ENCODE measurements at places on chromosomes 7 and 10.

DNA sequence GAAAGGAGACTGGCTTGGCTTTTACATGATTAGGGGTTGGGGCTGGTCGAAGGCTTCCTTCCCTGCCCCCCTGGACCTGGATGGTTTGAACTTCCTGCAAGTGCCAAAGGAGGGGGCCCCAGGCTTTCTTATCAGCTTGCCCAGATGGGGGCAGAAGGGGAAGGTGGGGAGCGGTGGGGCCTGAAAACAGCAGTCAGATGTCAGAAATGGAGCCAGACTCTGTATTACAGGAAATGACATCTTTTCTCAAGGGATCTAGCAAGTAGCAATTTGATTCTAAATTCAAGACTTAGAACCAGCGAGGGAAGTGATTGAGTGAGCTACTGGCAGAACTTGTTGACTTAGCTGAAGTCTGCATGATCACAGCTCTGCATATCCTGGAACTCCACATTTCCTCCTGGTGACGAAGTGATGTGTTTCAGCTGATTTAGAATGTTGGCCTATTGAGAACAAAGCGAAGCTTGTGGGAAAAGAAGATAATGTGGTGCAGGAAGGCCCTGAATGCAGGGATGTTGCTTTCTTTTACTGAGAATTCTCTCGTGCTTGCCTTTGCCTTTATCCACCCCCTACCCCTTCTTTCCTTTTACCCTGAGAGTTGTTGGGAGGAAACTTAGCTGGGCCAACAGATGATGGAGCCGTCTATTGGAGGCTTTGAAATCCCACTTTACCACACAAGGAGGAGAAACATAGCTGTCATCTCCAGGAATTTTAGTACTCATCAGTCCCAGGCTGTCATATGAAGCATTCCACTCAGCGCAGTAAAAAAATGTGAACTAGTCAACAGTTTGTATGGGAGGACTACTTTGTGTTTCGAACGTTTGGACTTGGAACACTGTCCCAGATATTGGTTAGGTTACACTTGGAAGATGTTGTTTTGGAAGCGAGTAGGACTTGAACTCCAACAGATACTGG lies 43.2 kb downstream of the CCNY start:
- peak; percentile 29 for DNase-seq

DNA sequence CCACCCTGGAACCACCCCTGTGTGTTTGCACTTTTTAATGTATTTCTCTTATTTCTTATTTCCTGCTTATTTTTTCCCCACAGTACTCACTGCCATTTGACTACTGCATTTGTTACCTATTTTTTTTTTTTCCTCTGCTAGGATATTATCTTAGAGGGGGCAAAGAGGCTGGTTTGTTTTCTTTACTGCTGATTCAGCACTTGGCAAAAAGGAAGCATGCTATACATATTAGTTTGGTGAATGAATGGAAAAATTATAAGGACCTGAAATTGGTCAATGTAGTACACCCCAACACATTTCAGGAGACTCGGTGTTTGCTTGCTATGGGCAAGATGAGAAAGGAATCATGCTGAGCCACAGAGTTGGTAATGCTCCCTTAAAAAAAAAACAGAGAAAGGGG lies 193.5 kb downstream of the SORCS3 start:
- DNase-seq: no peak

DNA sequence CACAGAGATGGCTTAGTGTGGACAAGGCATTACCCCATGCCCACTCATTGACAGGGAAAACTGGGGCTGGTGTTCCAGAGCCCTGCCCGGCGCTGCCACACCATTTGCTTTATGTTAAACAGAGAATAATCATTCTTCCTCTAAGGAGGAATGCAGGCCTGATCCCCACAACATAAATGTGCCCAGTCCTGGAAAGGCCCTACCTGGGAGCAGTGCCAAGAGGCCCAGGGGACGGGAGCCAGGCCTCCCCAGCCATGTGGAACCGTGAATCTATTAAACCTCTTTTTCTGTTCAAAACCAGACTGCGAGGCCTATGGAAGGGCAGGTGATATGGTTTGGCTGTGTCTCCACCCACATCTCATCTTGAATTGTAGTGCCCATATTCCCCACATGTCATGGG lies 264.1 kb downstream of the GRID1 start:
- DNase-seq: peak; percentile 8

- no peak for DNase-seq
Measured at GRCh38 chr7:43042302-43042701, 70.1 kb upstream of the HECW1 start.

GRCh38 chr10:78038105-78038504 lies 4.4 kb downstream of the RPS24 start:
- no peak for DNase-seq

All from astrocyte of the hippocampus (primary cell).